Stimulated activated CD4-positive, alpha-beta T cell treated with anti-CD3 and anti-CD28 coated beads, Interleukin-4, amount 100 ng/mL, for 1 hour (primary cell): ENCODE measurements at places on chromosomes 6 and 20.

DNA sequence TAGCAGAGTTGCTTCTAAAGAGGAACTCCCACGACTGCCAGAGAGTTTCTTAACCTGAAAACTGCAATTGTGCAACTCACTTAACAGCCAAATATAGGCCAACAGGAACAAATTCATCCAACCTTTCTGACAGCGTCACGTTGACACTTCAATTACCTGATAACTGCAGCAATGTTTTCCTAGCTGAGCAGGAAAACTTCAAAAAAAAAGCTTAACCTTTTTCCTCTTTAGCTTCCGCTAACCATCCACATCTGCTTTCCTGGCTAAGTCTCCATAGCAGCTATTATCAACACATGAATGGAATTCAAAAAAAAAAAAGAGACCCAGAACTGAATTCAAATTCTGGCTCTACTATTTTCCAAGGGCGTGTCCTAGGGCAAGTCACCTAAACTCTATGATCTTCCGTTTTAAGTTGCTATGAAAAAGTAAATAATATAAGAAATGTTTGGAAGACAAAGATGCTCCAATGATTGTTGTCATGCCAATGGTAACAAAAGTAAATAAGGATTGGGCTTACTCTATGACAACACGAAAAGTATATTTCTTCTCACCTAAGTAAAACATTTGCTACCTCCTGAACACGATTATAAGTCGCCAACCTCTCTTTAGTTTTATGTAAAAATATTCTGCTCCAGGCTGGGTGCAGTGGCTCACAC is 524.6 kb upstream of the JARID2 start:
- DNase-seq = no peak

GRCh38 chr6:63307581-63308246 is 12.1 kb downstream of the LGSN start:
- no peak for DNase-seq

GRCh38 chr6:160160450-160160849 is 38.8 kb downstream of the SLC22A1 start:
- no peak for DNase-seq

DNA sequence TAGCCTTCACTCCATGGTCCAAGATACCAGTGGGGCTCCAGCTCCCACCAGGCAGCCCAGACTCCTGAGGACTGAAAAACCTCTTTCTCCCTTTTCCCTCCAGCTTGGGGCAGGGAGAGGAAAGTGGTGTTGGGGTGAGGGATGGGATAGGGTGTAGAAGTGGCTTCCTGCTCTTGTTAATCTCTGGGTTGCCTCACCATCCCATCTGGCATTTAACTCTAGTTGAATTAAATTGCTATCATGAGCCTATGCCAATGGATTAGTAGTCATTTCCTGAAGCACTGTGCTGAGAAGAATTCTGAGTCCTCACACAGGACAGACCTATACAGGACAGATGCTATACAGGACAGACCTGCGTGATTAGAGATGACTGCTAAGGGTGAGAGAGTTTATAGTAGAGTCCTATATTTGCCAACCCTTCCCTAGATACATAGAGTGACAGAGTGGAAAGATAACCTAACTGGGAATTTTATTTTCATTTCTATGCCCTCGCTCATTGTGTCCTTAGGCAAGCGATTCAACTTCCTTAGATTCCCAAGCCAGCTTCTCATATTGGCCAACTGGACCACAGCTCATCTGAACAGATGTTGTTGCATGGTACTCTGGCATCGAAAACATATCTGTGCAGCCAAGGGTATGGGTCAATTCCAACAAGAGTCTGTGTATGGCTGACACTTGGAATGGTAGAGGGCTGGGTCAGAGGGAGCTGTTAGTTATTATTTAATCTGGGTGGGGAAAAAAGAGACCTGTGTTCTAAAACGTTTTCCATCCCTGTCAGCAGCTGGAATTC is 42.8 kb downstream of the MCHR2 start:
- no peak for DNase-seq

DNA sequence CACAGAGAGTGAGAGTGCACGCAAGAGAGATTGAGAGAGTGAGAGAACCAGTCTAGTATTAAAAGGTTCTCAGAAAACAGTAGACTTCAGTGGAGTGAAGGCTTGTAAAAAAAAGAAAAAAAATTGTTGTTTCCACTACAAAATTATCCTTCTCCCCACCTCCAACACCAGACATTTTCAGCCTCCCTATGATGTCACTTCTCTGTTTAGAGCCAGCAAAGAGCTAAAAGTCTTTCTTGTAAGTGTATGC is 77.8 kb downstream of the BACH2 start:
- DNase-seq = no peak
